ENCODE measurements at places on chromosomes 1 and 21.

DNA sequence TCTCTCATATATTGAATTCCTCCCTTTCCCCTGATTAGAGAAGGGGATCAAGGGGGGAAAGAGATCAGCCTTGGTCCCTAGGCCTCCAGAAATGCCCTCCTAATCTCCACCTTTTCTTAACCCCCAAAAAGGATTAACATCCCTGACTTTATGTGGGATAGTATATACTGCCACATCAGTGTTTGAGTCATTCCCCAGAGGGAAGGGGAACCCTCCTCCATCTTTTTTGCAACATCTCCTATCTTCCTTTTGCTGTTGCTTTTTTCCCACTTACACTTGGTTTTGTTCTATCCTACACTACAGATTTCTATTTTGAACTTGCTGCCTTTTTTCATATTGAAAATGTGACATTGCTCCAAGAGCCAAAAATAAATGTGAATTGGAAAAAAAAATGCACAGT is 65.4 kb upstream of the PODN start:
- no peak for DNase-seq

DNA sequence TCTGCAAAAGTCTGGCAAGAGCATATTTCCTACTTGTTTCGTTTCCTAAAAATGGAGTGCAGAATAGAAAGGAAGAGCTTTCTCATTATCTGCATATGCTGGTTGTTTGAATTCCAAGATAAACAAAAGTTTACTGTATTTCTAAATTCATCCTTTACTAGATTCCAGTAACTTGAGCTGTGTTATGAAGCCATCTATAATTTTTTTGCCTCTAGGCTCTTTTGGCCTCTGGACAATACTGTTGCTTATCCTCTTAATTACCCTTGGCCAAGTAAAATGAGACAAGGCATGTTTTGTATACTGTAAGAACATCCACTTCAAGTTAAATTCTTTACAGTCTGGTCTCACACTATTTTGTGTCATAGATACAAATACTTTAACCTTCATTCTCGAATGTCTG is 45.6 kb upstream of the HFM1 start:
- DNase-seq: peak; percentile 16

GRCh38 chr1:231337043-231337471 is 595 bp downstream of the EXOC8 start:
- DNase-seq: no peak

GRCh38 chr1:88608139-88608943 is 75.7 kb upstream of the PKN2 start:
- DNase-seq: peak; percentile 3

- DNase-seq: no peak
Measured at GRCh38 chr1:200234938-200235337, 174.9 kb downstream of the ZNF281 start.

GRCh38 chr1:205880923-205881322 is 31.0 kb upstream of the PM20D1 start:
- no peak for DNase-seq

DNA sequence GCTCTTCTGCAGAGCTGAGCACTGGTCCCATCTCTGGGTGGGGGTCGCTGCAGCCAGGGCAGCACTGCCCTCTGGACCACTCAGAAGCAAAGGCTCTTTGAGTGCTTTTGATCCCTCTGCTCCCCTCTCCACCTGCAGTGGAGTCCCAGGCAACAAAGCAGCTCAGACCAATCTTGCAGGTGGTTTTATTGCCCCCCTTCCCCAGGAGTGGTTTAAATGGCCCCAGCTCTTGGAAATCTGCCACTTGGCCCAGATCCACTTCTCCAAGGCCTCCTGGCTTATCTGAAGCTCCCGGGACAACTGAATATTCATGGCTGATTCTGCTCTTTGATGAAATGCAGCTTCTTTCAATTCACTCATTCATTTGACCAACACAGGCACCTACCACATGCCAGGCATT is 2.7 kb downstream of the STUM start:
- no peak for DNase-seq

DNA sequence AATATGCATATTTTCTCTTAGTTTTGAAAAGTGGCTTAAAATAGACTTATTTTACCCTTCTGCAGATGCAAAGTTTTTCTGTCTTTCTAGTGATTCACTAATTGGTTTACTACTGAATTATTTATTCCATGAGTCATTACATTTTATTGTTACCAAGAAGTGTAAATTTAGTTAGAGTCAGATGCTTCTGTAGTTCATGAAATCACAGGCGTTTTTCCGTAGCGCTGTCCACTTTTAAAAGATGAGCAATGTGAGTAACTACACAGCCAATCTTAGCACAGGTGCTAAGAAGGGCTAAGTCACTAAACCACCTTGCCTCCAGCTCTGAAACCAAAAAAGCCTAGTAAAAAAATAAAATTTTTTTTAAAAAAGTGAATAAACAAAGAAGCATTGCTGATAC is 24.7 kb downstream of the RGS13 start:
- no peak for DNase-seq

DNA sequence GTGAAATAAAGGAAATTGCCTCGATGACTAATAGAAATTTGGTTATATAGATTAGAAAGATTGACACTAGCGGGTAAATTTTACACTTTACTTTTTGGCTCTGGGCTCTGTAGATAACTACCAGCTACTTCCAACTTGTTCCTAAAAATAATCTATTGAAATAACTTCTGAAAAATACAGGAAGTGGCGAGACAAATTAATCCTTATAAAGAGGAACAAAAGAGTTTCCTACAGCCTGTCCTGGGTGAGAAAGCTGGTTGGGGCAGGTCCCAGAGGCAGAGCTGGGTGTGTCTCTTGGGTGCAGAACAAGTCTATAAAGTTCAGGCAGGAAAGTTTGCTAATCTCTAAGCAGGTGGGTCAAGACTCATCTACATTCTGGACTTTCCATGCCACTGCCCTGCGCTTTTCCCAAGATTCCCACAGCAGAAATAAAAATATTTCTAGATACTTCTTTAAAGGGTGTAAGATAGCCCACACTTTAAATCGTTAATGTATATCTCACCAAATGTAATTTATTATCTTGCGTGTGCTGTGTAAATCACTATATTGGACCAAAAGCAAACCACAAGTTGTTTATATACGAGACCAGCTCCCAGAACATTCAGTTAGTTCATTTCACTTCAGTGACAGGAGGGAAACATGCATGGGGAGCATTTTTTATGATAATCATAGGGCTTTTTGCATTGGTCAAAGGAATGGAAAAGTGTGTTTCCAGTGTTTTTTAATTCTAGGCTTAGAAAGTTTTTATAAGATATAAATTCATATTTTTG is 70.1 kb upstream of the NRIP1 start:
- no peak for DNase-seq

DNA sequence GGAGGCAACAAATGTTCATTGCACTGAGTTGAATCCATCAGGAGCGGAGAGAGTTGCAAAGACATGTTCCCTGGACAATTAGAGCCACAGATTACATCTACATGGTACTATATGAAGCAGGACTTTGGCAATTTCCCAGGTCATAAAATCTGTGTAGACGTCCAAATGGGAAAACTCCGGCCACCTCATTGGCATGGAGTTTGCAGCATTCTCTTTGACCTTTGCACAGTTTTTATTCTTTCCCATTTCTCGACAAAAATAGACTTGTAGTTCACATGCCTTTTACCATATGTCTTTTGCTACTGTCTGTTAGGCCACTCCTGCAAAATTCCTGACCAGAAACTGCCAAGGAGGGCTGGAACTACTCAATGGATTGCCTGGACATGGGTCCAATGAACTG is 48.2 kb downstream of the UBE2T start:
- no peak for DNase-seq

GRCh38 chr1:119367432-119368124 is 1.0 kb upstream of the HAO2 start:
- DNase-seq: peak; percentile 37

DNA sequence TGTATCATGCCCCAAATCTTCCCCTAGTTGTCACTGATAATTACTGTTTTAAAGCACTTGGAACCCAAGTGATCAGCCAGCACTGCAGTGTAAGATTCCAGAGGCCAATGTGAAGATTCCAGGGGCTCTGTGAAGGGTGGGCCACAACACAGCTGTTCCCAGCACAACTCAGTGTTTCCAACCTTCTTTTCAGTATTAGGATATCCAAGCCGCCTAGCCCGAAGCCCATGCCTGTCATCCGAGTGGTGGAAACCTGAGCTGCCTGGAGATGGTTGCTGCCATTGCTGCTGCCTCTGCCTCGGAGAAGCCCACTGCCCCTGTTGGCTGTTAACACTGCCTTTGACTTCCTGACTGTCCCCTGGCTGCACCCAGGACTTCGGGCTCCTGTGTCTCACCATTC is 30.4 kb upstream of the SNX27 start:
- no peak for DNase-seq

- DNase-seq: no peak
Measured at GRCh38 chr1:229192031-229192430, 78.9 kb upstream of the RAB4A start.

DNA sequence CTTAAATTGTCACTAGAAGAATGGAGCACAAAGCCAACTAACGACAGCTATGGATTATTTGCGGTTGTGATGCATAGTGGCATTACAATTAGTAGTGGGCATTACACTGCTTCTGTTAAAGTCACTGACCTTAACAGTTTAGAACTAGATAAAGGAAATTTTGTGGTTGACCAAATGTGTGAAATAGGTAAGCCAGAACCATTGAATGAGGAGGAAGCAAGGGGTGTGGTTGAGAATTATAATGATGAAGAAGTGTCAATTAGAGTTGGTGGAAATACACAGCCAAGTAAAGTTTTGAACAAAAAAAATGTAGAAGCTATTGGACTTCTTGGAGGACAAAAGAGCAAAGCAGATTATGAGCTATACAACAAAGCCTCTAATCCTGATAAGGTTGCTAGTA is 13.5 kb downstream of the USP1 start:
- no peak for DNase-seq

DNA sequence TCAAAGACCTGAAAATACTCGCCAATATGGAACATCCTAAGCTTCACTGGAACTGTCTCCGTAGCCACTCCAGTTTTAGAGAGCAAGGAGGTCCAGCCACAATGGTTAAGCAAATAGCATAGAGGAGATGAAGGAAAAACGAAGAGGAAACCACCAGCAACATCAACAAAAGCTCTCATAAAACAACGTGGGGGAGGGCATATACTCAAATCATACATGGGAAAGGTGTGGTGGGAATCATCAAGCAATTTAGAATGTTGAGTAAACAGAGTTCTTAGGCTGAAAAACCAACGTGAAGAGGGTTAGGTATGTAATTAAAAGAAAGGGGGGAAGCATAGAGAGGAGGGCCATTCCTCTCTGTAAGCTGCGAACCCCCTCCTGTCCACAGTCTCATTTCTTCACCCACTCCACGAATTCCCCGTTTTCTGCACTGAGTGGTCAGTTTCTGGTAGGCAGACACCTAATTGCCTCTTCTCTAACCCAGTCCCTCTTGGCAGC is 1.0 kb downstream of the TMEM59 start:
- DNase-seq: no peak

Data from fibroblast of the conjunctiva (primary cell).